CD4-positive, alpha-beta T cell treated with Interleukin-17A for 1 hour (primary cell): ENCODE measurements at places on chromosomes 11 and 22.

DNA sequence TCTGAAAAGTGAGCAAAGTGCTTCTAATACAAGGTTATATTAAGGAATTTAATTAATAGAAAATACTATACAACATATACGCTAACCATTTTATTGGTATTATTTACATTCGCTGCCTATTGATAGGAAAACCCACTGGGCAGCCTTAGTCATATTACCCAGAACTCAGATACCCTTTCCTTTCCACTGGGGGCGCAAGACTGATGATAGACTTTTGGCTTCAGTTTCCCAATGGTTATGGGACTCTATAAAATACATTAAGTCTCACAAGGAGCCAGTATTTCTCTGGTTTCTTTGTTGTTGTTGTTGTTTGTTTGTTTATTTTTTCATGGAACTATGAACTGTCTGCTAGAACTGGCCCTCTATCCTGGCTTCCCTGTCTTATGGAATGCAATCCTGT is 471.1 kb upstream of the KIRREL3 start:
- no peak for DNase-seq

- DNase-seq, result no peak
These were observed 75.4 kb upstream of the DDI1 start for GRCh38 chr11:103961010-103961409.

- no peak for DNase-seq
These were observed 1035.8 kb downstream of the TBC1D22A start for GRCh38 chr22:47798229-47798628.

GRCh38 chr11:69219991-69220390 is 64.3 kb downstream of the SMIM38 start:
- DNase-seq, result no peak

GRCh38 chr11:72396041-72396440 is 38.3 kb downstream of the CLPB start:
- DNase-seq, result no peak

DNA sequence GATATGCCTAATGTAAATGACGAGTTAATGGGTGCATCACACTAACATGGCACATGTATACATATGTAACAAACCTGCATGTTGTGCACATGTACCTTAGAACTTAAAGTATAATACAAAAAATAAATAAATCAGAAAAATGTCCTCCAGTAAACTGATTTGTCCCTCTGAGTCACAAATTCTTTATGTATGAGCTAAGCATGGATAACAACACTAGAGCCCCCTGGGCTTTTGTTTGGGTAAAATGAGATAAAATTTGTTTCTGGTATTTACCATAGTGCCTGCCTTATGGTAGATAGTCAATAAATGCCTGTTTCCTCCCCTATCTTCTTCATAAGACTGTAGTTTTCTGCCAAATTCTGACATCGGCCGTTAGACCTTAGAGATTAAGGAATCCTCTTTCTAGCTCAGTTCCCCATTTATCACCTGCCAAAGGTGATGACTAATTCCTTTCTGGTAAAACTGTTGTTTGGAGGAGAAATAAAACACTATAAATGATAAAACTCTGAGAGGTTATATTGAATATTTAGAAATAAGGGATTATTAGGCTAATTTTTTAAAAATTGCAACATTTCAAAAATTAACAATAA is 43.6 kb upstream of the LUZP2 start:
- DNase-seq, result no peak

GRCh38 chr22:28594797-28595462 is 84.7 kb downstream of the TTC28 start:
- DNase-seq, result peak; percentile 45

DNA sequence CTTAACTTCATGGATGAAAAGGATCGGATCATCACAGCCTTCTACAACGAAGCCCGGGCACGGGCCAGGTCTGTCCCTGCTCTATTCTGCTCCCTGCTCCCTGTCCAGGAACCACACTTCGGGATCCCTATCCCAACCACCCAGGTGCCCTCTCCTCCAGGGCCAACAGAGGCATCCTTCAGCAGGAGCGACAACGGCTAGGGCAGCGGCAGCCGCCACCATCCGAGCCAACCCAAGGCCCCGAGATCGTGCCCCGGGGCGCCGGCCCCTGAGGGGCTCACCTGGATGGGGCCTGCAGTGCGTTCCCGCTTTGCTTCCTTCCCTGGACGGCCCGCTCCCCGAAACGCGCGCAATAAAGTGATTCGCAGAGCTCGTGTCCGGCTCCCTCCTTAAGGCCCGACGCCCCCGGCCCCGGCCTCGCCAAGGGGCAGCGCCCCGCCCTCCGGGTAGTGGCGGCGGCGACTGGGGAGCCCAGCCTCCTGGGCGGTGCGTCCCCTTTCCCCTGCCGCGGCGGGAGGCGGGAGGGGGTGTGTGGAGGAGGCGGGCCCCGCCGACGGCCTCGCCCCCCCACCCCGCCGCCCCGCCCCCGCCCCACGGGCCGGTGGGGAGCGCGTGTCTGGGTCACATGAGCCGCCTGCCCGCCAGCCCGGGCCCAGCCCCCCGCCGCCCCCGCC is at the start of gene VEGFB:
Gene VEGFB, plus strand, starts transcription at position 672 of the 674 bp plus-strand sequence. CDS start 250 bp downstream, outside the sequence.
- peak; percentile 80 for DNase-seq

DNA sequence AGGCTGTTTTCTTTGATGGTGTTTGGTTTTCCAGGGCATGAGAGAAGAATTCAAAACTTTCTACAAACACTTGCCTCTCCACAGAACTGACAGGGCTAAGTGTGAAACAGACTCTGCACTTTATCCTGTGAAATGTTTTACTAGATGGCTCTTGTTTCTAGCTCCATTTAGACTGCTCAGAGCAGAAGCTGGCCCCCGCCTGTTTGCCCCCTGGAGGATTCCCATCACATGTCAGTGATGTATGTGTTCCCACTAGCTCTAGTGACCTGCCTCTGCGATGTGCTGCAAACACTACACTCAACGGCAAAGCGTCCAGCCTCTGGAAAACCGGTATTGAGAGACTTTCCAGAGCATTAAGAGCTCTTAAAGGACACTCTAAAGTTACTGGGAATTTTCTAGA is 41.4 kb upstream of the PCF11 start:
- no peak for DNase-seq

DNA sequence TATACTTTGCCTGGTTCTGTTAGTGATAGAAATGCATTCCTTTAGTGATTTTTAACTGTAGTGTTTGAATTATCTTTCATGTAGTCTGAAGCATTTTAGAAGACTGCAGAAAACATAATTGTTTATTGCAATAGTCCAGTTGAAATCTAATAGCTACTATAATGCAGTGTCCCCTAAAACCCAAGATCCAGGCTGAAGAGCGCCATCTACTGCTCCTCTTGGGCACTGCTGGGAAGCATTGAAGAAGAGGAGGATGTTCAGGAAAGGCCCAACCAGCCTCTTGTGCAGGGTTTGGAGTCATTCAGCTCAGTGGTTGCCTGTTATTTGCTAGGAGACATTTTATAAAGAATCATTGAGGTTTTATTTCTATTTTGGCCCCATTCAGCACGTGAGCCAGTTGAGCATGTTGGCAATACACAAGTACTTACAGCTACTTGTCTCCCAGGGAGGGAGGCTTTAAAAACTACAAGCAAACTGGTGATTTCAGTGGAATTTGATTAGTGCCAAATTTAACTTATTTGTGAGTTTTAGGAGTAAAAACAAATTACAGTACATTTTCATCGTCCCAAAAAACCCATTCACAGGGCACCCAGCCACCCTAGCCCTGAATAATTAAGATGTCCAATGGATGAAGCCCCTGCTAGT is 74.9 kb upstream of the HORMAD2 start:
- DNase-seq, result peak; percentile 65

- DNase-seq, result no peak
These were observed 11.8 kb upstream of the APLNR start for GRCh38 chr11:57248780-57249383.

- no peak for DNase-seq
These were observed 114.2 kb downstream of the CCDC34 start for GRCh38 chr11:27248576-27249509.

DNA sequence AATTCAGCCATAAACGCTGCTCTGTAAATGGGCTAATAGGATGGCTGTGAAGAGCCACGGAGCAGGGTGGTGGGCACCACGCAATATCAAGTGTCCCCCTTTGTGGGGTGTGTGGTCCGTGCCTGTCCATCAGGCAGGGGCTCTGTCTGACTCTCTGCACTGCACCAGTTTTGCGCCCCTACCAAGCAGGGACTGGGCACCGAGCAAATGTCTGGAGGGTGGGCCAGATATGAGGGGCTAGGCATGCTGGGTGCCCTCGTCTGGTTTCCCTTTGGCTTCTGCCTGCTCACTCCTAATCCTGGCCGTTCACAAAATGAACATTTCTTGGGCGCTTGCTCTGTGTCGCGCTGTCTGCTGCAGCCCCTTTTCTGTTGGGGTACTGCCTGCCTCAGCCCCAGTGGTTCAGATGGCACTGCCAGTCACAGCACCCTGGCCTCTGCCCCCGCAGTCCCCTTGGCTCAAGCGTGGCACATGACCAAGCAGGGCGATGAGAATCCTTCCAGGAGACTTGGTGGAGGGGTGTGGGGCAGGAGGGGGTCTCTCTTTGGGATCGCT is 37.1 kb upstream of the CELSR1 start:
- DNase-seq, result no peak

DNA sequence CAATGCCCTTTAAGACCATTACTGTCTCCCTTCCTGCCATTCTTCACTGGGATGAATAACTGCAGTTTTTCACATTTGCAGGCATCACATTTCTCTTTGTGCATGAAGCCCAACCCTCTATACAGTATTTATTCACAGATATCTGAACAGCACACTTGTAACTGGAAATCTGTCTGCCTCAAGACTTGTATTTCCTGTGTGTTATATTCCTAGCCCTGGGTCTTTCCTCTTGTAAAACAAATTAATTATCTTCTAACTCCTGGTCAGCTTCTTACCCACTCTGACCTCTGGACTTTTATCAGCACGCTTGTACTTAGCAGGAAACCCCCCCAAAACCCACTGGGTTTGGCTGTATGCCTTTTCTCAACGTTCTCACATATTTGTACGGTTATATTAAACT is 2.0 kb downstream of the CSRP3 start:
- DNase-seq, result no peak

GRCh38 chr11:116725434-116726221 is 47.2 kb downstream of the BUD13 start:
- DNase-seq, result no peak
